PC-3 (cell line): ENCODE measurements at places on chromosomes 6 and 20.
A peak's percentile ranks its signal among the peaks of the same experiment; 100 is the strongest.

GRCh38 chr6:119760046-119760445, 410.5 kb upstream of the MAN1A1 start:
- no peak for DNase-seq
- H3K27ac ChIP-seq, result no peak overlapping the region
- no peaks in the 10 kb centered on the region for H3K36me3 ChIP-seq
- H3K4me3 ChIP-seq, result no peak overlapping the region
- no peaks in the 10 kb centered on the region for H3K27me3 ChIP-seq

- peaks cover 15% of the 10 kb centered on the region for H3K4me1 ChIP-seq
- no peaks in the 10 kb centered on the region for H3K27me3 ChIP-seq
- H3K36me3 ChIP-seq, result no peaks in the 10 kb centered on the region
- H3K4me3 ChIP-seq, result peak within 1 kb of the TSS; percentile 94
These were observed at the start of gene NCOA6 for GRCh38 chr20:34825530-34826362. Gene NCOA6 (minus strand): TSS chr20:34825651. CDS start chr20:34782355, 43,296 bp downstream.

- peaks cover 25% of the 10 kb centered on the region for H3K4me1 ChIP-seq
- no peak overlapping the region for H3K27ac ChIP-seq
- DNase-seq, result no peak
- no peak overlapping the region for H3K4me3 ChIP-seq
These were observed 164.0 kb downstream of the FOXC1 start for GRCh38 chr6:1773700-1774099.

DNA sequence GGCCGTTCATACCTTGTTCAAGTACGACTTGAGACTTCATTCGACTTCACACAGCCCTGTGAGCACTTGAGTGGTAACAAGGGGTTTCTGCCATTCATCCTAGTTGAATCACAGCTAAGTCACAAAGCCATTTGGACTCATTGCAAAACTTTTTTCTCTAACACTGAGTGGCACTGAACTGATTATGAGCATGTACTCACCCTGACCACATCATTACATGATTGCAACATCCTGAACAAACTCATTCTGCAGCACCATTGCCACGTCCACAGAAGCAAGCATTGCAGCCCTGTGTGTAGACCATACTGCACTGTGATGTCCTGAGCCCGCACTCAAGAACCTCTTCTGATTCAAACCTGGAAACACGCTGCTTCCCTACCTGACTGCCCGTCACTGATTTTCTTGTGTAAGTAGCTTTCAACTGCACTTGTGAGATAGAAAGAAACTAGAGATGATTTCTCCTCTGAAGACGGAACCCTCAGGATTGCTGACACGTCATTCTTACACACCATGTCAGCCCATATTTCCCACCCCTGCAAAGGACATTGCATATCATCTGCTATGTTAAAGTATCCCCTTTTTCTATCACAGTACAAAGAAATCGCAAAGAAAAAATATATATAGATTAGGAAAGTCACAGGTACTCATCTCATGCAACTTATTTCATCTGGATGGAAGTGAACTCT, 81.6 kb downstream of the C6orf118 start:
- peak; percentile 65 for DNase-seq
- H3K36me3 ChIP-seq, result no peaks in the 10 kb centered on the region
- H3K27ac ChIP-seq, result peak overlapping the region; percentile 23; the same call in 1 of the 2 replicates
- peaks cover 10% of the 10 kb centered on the region for H3K4me1 ChIP-seq
- no peaks in the 10 kb centered on the region for H3K27me3 ChIP-seq

DNA sequence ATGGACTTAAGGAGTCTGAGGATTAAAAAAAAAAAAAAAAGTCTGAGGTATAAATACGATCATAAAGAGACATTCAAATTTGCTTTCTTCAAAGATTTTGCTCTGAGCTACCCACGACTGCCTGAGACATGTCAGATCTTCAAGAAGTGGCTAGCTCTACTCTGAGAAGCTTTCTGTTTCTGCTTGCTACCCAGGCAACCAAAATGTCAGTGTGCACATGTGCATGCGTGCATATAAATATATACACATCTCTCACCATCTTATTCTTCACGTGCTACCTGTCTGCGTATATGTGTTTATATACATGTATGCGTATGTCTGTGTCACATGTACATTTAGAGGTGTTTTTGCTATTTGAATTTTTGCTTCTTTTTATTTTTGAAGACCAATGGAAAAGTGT, 299.6 kb upstream of the STXBP5 start:
- H3K36me3 ChIP-seq, result no peaks in the 10 kb centered on the region
- H3K27me3 ChIP-seq, result no peaks in the 10 kb centered on the region
- H3K4me1 ChIP-seq, result peaks cover 22% of the 10 kb centered on the region
- no peak overlapping the region; the same call in 1 of the 2 replicates for H3K27ac ChIP-seq
- H3K4me3 ChIP-seq, result no peak overlapping the region
- DNase-seq, result no peak

DNA sequence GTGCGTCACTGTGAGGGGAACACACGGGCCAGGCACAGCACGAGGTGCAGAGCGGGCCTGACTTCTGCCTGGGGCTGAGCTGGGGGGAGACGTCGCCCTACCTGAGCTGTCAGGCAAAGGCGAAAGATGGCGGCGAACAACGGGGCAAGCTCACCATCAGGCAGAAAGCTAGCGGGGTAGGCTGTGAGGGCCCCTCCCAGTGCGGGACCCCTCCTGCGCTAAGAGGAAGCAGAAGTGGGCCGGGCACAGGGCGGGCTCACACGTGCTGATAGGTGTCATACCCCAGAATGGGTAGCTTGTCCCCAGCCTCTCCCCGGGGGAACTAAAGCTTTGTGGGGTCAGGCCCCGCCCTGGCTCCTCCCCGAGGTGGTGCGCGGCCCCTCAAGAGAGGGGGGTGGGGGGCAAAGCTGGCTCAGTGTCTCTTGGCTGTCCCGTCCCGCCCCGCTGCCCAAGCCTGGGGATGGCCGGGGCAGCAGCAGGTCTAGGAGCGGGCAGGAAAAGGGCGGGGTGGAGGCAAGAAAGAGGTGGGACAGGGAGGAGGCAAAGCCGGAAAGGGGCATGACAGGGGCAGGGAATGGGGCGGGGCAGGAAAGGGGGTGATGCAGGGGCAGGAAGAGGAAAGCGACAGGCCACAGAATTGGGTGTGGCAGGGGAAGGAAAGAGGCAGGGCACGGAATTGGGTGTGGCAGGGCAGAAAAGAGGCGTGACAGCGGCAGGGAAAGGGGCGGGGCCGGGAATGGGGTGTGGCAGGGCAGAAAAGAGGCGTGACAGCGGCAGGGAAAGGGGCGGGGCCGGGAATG, 14.7 kb downstream of the UCKL1 start:
- peaks cover 23% of the 10 kb centered on the region for H3K36me3 ChIP-seq
- H3K4me1 ChIP-seq, result peaks cover 4% of the 10 kb centered on the region; the same call in 1 of the 2 replicates
- peak; percentile 54 for DNase-seq
- H3K4me3 ChIP-seq, result no peak overlapping the region
- peak overlapping the region; percentile 55 for H3K27ac ChIP-seq

GRCh38 chr20:54650052-54650719, 174.8 kb downstream of the DOK5 start:
- no peaks in the 10 kb centered on the region for H3K4me1 ChIP-seq
- no peak for DNase-seq
- H3K27me3 ChIP-seq, result peaks cover 42% of the 10 kb centered on the region
- H3K36me3 ChIP-seq, result no peaks in the 10 kb centered on the region
- no peak overlapping the region for H3K27ac ChIP-seq

DNA sequence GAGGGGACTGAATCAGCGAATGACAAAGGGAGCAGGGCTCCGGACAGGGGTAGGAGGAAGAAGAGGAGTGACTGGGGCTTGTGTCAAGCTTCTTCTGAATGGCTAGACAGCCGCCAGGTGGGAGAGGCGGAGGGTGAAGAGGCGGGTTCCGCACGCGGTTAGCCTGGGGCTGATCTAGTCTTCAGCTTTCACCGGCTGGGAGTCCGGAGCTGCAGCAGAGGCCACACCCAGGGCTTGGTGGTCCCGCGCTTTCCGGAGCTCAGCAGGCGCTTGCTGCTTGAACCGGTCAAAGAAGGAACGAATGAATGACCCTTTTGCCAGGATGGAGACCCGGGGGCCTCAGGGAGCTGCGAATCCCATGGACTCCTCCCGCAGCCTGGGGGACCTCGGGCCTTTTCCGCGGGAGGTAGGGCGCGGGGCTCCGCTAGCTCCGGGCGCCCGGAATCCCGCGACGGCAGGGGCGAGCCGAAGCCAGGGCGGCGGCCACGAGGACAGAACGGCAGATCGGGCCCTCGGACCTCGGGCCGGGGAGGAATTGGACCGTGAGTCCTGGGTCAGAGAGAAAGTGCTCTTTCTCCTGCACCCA, at the start of gene C6orf141:
Gene C6orf141 (plus strand): TSS at position 177 of the 586 bp plus-strand sequence. CDS start 125 bp downstream, at position 302.
- H3K4me3 ChIP-seq, result peak within 1 kb of the TSS; percentile 90
- peak; percentile 94 for DNase-seq
- peaks cover 35% of the 10 kb centered on the region for H3K4me1 ChIP-seq
- H3K27ac ChIP-seq, result peak within 1 kb of the TSS; percentile 74
- no peaks in the 10 kb centered on the region for H3K27me3 ChIP-seq

- H3K4me3 ChIP-seq, result peak overlapping the region; percentile 41
- H3K36me3 ChIP-seq, result no peaks in the 10 kb centered on the region
- peak overlapping the region; percentile 93 for H3K27ac ChIP-seq
- DNase-seq, result peak; percentile 93
- H3K4me1 ChIP-seq, result peaks cover 44% of the 10 kb centered on the region
These were observed 164.4 kb downstream of the SIM1 start for GRCh38 chr6:100300221-100300736.
